ENCODE measurements at places on chromosomes 16 and 17.

DNA sequence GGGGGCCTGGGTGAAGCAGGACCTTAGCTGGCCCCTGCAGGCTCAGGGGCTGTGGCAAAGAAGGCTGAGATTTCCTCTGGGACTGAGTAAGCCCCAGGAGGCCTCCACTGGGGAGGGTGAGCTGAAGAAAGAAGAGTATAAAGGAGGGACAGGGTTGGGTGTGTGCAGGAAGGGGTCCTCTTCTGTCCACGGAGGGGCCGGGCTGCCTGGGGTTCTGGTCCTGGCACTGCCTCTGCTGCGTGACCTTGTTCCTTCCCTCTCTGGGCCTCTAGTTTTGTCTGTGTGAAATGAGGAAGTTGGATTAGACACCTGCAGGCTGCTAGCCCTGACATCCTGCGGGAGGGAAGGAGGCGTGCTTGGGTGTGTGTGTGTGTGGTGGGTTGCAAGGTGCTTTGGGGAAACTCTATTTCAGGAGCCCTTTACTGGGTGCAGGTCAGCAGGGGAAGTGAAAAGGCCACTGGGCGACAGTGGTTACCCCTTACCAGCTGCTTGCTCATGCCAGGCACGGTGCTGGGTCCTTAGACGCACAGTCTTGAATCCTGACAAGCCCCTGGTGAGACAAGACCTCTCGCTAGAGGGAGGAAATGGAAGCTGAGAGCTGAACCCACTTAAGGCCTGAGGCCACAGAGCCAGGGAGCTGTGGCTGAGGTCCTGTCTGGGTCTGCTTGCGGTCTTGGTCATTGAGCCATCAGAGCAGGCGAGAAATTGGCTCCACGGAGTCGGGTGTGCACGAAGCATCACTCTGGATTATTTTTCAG, 60.7 kb downstream of the OR1D5 start:
- DNase-seq = no peak

GRCh38 chr16:1550069-1550468, 16.6 kb downstream of the TMEM204 start:
- no peak for DNase-seq

- DNase-seq = no peak
Observed at GRCh38 chr16:879461-879861, 78.9 kb upstream of the GNG13 start.

DNA sequence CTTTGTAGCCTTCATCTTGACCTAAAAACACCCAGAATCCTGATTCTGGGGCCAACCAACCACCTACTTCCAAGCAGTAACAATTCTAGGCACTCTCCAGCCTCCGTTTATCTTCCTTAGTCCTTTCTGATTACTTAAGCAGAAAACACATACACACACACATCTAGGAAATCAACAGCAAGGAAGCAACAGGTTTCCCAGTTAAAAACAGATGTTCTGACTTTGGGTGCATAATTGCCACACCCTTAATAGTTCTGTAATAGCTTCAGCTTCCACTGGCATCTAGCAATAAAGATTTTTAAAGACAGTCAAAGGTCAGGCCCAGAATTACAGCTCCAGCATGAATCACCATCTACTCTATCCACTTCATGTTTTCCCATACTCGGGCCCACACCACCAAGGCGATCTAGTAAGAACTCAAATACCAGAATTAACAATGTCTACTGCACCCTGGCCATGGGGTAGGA, 2.6 kb downstream of the ARHGAP17 start:
- DNase-seq = no peak

DNA sequence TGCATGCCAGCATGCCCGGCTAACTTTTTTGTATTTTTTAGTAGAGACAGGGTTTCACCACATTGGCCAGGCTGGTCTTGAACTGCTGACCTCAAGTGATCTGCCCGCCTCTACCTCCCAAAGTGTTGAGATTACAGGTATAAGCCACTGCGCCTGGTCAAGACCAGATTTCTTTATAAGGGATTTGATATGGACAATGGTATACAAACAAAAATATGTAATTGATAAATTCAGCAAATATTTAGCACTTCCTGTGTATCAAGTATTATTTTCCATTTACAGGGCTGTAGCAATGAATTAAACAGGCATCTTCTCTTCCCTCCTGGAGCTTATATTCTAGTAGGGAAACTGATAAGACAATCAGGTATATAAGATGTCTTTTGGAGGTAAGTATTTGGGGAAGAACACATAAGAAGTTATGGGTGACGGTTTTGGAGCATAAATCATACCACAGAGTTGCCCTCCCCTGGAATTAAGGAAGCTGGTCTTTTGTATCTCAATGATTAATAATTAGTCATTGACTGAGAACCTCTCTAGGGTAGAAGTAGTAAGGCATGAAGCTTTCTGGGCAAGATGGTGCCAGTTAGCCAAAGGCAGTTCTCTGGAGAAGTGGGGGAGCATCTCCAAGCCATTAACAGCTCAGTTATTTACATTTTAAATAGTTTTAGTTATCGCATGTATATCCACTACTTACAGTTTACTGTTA, 35.8 kb downstream of the TANC2 start:
- no peak for DNase-seq

DNA sequence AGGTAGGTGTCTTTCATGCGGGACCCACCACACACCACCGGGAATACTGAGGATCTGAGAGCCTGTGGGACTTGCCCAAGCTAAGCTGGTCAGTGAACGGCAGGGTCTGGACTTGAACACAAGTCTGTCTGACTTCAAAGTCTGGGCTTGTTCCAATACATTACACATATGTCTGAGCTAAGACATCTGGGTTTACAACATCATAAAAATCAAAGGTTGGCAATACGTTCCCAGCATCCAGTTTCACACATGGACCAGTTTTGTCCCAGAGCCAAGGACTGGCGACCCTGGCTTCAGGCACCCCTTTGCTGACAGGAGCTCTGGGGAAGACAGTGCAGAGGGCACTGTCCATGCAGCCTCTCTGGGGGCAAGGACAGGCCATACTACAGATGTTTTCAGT, 27.9 kb upstream of the AXIN2 start:
- no peak for DNase-seq

DNA sequence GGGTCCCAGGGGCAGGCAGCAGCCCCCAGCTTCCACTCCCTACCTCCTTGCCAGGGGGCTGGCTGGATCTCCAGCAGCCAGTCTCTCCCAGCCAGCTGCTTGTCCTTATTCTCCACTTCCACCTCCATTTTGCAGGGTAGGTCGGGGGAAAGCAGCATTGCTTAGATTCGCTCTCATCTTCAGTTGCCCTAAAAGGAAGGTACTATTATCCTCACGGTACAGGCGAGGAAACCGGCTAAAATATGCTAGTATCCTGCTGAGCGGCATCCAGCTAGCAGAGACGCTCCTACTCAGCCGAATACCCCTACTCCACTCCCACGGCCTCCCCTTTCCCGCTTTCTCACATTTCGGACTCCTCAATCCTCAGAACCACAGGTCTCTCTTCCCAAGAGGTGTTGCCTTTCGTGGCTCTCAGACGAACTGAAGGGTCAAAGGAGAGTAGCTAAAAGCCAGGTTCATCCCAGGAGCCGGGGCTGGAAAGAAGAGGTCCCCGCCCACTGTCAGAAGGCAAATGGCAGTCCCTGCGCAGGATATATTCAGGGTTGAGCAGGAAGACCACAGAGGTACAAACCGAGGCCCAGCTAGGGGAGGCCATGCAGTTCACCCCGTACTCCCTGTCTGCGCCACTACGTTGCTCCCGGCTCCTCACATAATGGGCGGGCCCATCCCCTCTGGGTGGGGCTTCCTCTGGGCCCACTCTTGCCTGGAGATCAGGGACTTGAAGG, 1.7 kb upstream of the RAB11FIP4 start:
- DNase-seq = no peak

DNA sequence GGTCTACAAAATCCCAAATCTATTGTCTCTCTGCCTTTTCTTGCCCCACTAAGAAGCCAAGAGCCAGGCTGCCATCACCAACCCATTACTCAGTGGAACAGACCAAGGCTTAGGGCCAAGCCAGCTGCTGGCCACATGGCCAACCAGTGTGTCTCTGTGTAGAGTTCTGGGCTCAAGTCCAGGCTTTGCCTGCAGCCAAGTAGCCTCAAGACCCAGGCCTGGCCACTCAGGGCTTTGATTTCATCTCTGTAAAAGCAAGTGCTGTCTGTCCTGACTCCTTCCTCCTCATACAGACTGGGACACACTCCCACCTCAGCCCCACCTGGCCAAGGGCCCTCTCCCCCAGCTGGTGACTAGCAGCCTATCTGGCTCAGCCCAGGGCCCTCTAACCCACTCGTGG, 14.6 kb downstream of the SREBF1 start:
- DNase-seq = no peak

GRCh38 chr16:90019543-90020259, 445 bp upstream of the DBNDD1 start:
- DNase-seq = peak; percentile 24
